ENCODE measurements at places on chromosomes 16 and 17. TPM values are rescaled to one million over a fixed set of nuclear protein-coding genes. Genes with fewer than 3 reads are reported as not detected.
A peak's percentile ranks its signal among the peaks of the same experiment; 100 is the strongest.

DNA sequence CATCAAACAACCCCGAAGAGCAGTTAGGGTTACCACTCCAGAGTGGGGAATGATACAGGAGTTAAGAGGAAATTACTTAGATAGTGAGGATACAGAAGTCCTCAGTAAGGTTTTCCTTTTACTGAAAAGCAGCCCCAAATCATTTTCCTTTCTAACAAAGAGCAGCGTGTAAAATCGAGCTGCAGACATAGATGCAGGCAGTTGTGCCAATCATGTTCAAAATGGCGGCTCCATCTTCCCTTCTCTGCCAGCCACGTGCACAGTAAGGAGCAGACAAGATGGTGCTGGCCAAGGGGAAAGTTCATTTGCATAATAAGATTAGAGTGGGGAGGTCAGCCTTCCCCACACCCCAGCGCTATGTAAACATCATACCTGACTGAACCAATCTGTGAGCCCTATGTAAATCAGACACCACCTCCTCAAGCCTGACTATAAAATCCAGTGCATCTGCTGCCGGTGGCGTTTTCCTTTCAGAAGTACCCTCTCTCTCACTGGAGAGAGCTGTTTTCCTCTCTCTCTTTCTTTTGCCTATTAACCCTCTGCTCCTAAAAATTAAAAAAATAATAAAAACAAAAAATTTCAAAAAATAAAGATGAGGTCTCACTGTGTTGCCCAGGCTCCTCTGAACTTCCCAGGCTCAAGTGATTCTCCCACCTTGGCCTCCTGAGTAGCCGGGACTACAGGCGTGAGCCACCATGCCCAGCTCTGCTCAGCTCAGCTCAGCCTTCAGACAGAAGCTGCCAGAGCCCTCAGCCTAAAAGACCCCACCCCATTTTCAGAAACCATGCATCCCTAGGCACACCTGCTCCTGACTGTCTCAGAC, 2.6 kb upstream of the SRL start:
- H3K27me3 ChIP-seq: no peaks in the 10 kb centered on the region
- 0 out of 2 replicates have a peak, but pooled peaks cover 2% of the 10 kb centered on the region for H3K4me1 ChIP-seq
- H3K27ac ChIP-seq: no peak overlapping the region
- H3K4me3 ChIP-seq: no peak overlapping the region
- DNase-seq: peak; percentile 10

Gene DLX3
- total RNA-seq: not detected

DNA sequence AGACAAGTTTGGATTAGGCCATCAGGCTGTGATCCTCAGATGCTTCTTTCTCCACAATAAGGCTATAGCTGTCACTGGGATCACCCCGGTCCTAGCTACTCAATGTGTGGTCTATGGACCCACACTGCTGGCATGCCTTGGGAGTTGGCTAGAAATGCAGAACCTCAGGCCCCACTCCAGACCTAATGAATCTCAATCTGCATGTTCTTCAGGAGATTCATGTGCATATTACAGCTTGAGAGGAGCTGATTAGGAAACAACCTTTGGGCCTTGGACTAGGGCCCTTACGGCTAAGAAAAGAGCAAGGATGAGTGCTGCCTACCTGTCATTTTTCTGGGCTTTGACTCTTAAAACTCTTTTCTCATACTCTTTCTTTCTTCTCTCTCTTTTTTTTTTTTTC, 7.5 kb downstream of the ADAT1 start:
- no peaks in the 10 kb centered on the region for H3K27me3 ChIP-seq
- H3K4me1 ChIP-seq: no peaks in the 10 kb centered on the region

GRCh38 chr16:15907863-15908478, 19.6 kb upstream of the CEP20 start:
- H3K4me3 ChIP-seq: no peak overlapping the region
- H3K27me3 ChIP-seq: no peaks in the 10 kb centered on the region
- H3K36me3 ChIP-seq: no peaks in the 10 kb centered on the region
- H3K4me1 ChIP-seq: no peaks in the 10 kb centered on the region

- H3K36me3 ChIP-seq: no peaks in the 10 kb centered on the region
- H3K27me3 ChIP-seq: no peaks in the 10 kb centered on the region
- H3K4me1 ChIP-seq: no peaks in the 10 kb centered on the region
- H3K4me3 ChIP-seq: no peak overlapping the region
Observed at GRCh38 chr17:69061721-69062556, 1.2 kb upstream of the ABCA9 start.

Gene BAIAP3
- total RNA-seq: 0.56 TPM

Gene FAM83G
- total RNA-seq: 10.3 TPM

- H3K27ac ChIP-seq: no peak overlapping the region
- no peaks in the 10 kb centered on the region for H3K4me1 ChIP-seq
- no peaks in the 10 kb centered on the region for H3K27me3 ChIP-seq
- no peak for DNase-seq
Observed at GRCh38 chr17:73899839-73900238, 255.6 kb upstream of the SDK2 start.

DNA sequence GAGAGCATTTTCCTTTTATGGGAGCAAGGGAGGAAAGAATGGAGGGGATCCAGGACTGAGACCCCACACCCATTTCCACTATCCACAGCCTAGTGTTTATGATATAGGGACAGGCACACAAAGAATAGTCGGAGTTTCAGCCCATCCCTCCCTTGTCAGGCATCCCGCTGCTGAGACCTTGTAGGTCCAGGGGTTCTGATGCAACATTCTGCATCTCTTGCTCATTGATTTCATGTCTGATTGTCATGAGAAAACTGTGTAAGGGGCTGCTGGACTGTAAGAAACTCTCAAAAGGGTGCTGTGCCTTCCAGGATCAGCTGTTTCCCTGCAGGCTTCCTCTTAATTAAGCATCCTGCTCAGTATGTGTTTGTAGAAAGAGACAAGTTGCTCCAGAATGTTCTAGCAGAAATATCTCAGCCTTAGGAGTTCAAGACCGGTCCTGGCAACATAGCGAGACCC, 5.3 kb upstream of the POLR3E start:
- DNase-seq: peak; percentile 55
- H3K27ac ChIP-seq: peak overlapping the region; percentile 52
- no peak overlapping the region for H3K4me3 ChIP-seq
- H3K4me1 ChIP-seq: peaks cover 4% of the 10 kb centered on the region
- no peaks in the 10 kb centered on the region for H3K36me3 ChIP-seq

DNA sequence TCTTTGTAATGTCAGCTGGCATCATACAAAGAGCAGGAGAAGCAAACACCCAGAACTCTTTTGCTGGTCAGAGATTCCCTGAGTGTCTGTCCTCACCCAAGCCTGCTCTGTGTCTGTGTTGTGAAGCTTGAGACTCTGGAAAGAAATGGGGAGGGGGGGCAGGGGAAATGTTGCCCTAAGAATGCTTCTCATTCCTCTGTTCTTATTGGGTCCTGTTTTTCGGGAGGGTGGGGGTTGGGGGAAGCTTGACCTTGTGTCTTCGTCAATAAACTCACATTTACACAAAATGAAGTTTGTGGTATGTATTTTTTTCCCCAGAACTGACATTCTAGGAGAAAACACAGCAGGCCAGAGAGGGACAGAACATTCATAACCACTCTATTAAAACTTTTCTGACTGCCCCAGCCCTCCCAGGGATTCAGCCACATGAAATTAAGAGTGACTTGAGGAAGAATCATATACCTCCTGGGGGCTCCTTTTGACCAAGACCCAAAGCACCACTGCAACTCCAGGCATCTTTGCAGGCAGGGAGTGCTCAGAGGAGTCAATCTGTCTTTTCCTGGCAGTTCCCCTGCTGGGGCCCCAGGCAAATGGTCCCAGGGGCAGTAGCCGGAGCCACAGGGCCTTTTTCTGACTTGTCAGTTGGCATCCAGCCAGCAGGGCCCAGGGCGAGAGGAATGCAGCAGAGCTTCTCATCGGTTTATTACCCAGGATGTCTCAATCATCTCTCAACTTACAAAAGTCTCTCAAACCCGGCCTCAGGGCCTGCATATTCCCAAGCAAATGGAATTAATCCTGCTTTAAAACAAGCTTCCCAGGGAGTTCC, 5.1 kb upstream of the RASL10B start:
- H3K4me3 ChIP-seq: no peak overlapping the region
- no peaks in the 10 kb centered on the region for H3K27me3 ChIP-seq
- H3K36me3 ChIP-seq: peaks cover 17% of the 10 kb centered on the region
- DNase-seq: peak; percentile 88
- peak overlapping the region; percentile 91 for H3K27ac ChIP-seq

DNA sequence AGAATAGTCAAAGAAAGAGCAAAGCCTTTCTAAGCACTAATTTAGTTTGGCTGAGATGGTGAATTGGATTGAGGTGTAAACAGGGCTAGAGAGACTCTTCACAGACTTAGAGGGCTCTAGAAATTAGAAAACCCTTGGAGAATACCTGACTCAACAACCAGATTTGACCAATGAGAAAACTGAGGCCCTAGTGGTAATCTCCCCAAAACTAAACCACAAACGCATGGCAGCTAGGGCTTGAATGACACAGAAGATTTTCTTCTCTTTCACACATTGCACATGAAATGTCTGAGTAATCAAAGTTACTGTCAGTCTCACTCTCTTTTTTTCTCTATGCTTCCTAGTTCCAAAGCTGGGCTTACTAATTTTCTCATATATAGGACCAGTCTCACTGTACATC, 314.5 kb upstream of the KCNJ16 start:
- DNase-seq: no peak
- no peaks in the 10 kb centered on the region for H3K27me3 ChIP-seq
- no peaks in the 10 kb centered on the region for H3K36me3 ChIP-seq
- H3K4me3 ChIP-seq: no peak overlapping the region
- peak overlapping the region; percentile 73 for H3K27ac ChIP-seq

DNA sequence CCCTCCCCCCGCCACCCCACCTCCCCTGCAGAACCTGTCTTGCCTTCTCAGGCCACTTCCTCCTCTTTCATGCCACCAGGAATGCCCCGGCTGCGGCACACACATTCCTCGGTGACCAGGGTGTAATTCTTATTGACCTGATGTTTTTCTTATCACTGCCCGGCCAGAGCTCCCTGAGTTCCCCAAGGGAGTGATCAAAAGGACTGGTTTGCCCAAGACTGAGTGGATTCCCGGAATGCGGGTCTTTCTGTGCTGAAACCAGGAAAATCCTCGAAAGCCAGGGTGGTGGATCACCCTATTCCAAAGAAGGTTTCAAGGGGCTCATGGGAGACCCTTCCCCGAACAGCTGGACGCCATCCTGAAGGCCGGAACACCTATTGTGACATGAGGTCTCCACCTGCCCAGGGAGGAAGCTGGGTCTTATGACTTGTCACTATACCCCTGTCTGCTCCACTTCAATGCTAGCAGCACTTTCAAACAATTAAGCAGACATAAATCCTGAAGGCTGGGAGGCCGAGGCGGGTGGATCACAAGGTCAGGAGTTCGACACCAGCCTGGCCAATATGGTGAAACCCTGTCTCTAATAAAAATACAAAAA, 53.0 kb upstream of the RPL38 start:
- H3K27ac ChIP-seq: no peak overlapping the region
- no peak for DNase-seq
- H3K4me3 ChIP-seq: no peak overlapping the region
- no peaks in the 10 kb centered on the region for H3K36me3 ChIP-seq
- no peaks in the 10 kb centered on the region for H3K27me3 ChIP-seq

Gene CCL16
- total RNA-seq: not detected

DNA sequence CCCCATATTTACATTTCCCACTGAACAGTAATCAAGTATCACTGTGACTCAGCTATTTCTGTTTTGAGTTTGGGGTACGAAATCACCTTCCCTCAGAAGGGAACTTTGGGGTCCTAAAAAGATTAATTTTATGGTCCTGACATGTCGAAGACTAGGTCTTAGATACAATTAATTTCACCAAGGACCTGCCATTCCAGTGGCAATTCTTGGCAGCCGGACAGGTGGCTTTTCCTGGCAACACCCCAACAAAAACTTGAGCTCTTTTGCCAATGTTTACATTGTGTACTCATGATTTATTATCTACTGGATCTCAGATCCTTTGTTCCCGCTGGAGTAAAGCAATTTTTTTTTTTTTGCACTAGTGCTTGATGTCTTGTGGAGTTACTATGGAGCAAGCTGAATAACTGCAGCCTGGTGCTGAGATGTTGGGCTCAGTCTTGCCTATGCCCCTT, 14.4 kb downstream of the SLFN5 start:
- peaks cover 14% of the 10 kb centered on the region for H3K4me1 ChIP-seq
- DNase-seq: peak; percentile 41
- no peaks in the 10 kb centered on the region for H3K27me3 ChIP-seq
- no peak overlapping the region for H3K4me3 ChIP-seq
- H3K36me3 ChIP-seq: peaks cover 27% of the 10 kb centered on the region

DNA sequence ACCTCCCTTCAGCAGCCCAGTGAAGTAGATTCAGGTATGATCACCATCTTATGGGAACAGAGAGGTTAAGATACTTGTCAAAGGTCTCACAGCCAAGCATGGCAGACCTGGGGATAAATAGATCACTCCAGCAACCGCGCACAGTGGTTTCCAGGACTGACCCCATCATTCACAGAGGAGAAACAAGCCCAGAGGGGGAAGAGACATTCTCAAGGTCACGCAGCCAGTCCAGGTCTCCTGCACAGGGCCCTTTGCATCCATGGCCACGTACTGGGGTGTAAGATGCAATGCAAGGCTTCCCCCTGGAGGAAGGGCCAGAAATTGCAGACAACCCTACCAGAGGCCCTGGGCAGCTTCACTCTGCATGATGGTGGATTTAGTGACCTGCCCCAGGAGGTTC, 19.9 kb downstream of the TLE7 start:
- H3K27ac ChIP-seq: no peak overlapping the region
- peaks cover 18% of the 10 kb centered on the region for H3K27me3 ChIP-seq

DNA sequence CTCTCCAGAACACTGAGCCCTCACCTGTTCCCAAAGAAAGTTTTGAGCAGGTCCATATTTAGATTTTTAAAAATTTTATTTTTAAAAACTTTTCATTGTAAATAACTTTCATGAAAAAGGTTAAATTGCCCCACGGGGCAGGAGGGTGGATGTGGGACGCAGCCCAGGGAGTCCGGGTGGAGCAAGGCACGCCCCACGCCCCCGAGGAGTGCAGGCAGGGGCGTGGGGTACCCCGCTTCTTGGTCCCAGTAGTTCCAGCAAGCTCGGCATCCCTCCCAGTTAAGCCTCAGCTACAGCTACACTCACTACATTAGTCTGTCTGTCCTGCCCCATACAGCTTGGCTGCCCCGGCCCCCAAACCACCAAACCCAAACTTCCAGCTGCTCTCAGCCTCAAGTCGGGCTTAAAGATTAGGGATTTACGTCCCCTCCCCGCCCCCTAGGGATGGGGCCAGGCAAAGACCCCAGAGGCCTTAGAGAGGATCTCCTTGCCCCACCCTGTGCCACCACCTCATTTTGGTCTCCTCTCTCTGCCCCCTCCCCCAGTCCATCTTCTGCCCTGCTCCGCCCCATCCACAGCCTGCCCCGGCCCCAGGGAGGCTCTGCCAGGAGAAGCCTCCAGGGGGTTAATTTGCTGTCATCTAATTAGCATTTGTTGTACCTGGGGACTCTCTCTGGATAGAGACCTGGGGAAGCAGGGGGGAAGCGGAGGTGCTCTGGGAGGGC, 4.6 kb downstream of the FOXJ1 start:
- H3K36me3 ChIP-seq: no peaks in the 10 kb centered on the region
- no peaks in the 10 kb centered on the region for H3K4me1 ChIP-seq
- no peak for DNase-seq
- peaks cover 85% of the 10 kb centered on the region for H3K27me3 ChIP-seq
- H3K4me3 ChIP-seq: no peak overlapping the region

- no peaks in the 10 kb centered on the region for H3K27me3 ChIP-seq
- no peak overlapping the region for H3K27ac ChIP-seq
- H3K36me3 ChIP-seq: peaks cover 41% of the 10 kb centered on the region
- DNase-seq: no peak
- no peaks in the 10 kb centered on the region for H3K4me1 ChIP-seq
Observed at GRCh38 chr17:78089576-78090281, 38.8 kb downstream of the TMC6 start.
